Esophagus (tissue), 2 donors: ENCODE measurements at places on chromosomes 2 and 18. TPM values are rescaled to one million over a fixed set of nuclear protein-coding genes. Genes with fewer than 3 reads are reported as not detected.

Gene SPHKAP
- not detected for polyA plus RNA-seq

Gene CCBE1
- polyA plus RNA-seq, result 0.18 TPM

Gene HOXD12
- not detected for polyA plus RNA-seq

Gene ADGRF3
- 0.11 TPM for polyA plus RNA-seq

Gene NHEJ1
- 4.4 TPM for polyA plus RNA-seq

Gene PIEZO2
- 0.66 TPM for polyA plus RNA-seq

Gene ACSL3
- 21.4 TPM for polyA plus RNA-seq

Gene GALNT5
- 3.1 TPM for polyA plus RNA-seq
